ENCODE measurements at places on chromosomes 16 and 17.

DNA sequence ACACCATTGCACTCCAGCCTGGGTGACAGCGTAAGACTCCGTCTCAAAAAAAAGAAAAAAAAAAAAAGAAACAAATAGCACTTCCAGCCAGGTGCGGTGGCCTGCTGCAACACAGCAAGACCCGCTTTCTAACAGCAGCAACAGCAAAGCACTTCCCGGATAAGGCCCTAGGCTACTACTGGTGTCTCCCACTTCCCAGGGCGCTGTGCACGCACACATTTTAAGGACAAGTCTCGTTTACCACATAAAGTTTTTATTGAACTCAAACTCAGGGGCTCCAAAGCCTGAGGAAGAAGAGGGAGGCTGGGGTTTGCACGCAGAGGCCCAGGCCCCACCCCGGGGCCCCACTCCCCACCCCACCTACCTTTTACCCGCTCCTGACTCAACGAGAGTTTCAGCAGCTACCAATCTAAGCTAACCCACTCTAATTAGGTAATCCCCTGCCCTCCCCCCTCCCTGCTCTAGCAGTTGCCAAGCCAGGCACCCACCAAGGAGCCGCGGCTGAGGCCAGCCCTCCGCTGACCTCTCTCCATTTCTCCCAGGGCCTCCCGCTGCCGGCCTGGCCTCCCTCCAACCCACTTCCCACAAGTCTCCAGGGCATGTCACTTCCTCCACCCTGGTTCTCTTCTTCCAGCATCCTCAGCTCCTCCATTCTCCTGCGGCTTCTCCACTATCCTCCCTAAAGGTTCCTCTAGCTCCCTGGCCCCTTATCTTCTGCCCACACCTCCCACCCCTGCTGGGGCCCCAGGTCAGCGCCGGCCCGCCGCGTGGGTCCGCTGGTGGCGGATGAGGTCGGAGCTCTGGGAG, 2.4 kb downstream of the ZNF768 start:
- DNase-seq: no peak

- DNase-seq: no peak
These were observed 1.4 kb downstream of the PRSS54 start for GRCh38 chr16:58293449-58293848.

DNA sequence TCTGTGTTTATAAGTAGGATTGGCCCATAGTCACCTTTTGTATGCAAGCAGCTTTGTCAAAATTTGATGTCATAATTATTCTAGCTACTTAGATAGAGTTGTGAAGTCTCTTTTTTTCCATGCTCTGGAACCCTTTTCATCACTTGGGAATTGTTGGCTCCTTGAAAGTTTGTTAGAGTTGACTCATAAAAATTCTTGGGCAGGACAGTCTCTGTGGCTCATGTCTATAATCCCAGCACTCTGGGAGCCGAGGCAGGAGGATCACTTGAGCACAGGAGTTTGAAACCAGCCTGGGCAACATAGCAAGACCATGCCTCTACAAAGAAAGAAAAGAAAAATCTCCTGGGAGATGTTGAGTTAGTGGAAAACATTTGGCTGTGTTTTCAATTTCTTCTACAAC, 45.7 kb upstream of the MRC2 start:
- no peak for DNase-seq

DNA sequence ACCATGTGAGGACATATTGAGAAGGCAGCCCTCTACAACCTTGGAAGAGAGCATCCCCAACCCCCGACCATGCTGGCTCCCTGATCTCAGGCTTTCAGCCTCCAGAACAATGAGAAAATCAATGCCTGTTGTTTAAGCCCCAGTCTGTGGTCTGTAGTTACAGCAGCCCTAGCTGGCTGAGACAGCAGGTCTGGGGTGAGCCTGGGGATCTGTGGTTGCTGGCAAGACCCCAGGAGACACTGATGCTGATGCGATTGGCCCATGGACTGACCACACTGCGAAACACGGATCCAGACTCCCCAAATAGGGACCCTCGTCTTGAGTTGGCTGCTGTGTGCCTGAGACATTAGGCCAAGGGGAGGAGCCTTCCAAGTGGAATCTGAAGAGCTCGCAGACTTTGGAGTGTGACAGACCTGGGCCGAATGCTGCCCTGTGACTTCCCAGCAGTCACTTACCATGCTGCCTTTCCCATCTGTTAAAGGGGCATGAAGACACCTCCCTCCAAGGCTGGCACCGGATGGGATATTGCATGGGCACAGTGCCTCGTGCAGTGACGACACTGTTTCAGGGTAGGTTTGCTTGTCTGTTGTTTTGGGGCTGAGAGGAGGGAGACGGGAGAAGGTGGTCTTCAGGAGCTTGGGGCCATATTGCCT, 147.8 kb upstream of the RPL38 start:
- DNase-seq: no peak

- no peak for DNase-seq
These were observed 87.0 kb downstream of the IRX3 start for GRCh38 chr16:54199487-54200160.

DNA sequence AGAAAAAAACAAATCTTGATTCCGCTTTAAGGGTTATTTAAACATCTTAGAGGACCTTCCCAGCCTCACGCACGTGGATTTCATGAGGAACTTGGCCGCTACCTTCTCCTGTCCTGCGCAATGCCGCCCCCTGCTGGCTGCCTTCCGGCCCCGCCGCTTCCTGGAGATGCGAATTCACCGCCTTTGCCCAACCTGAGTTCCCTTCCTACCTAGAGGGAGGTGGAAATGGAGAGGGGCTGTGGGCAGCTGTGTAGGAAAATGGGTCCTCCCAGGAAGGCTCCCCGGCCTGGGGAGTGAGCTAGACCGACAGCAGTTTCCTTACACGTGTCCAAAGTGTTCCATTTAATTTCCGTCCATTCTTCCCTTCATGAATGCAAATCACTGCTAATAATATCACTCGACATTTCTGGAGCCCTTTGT, 1.0 kb upstream of the ABCC12 start:
- peak; percentile 70 for DNase-seq

- no peak for DNase-seq
These were observed 9.5 kb downstream of the EXOC7 start for GRCh38 chr17:76094046-76094445.

- peak; percentile 19 for DNase-seq
These were observed 12.7 kb downstream of the MRM3 start for GRCh38 chr17:794876-795275.

DNA sequence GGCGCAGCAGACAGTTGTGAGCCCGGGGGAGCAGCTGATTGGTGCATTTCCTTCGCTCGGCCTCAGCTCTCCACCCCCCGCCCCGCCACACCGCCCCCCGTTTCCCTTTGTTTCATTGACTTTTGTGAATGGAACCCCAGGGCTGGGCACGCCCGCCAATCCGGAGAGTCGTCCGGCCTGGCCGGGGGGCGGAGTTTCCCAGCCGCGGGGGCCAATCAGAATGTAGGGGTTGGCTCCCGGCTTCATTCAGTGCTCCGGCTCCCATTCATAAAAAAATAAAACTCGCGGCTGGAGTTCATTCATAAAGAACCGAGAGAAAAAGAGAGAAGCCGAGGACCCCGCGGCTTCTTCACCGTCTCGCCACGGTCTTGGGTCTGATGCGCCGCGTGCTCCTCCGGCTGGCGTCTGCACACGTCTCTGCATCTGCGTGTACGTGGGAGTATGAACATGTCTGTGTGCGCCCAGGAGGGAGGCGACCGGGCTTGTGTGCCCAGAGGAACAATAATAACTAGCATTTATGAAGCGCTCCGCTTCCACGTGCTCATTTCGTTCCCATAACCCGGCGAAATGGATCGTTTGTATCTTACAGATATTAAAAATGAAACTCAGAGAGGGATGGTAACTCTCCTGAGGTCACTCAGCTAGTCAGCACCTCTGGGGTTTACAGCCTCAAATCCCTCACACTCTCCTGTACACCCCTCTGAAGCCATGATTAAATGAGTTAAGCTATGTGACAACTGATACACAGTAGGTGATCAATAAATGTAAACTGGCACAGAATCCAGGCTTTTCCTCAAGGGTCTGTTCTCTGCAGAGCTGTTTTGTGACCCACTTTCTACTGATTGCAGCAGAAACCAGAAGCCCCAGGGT, at the start of gene ETV4:
Gene ETV4 (minus strand): TSS at position 22 of the 870 bp plus-strand sequence. CDS start 723 bp downstream, outside the sequence.
- peak; percentile 91 for DNase-seq

- DNase-seq: no peak
These were observed 48.7 kb downstream of the GSG1L start for GRCh38 chr16:28014851-28015250.
